ENCODE measurements at places on chromosomes 4 and X. TPM values are rescaled to one million over a fixed set of nuclear protein-coding genes. Genes with fewer than 3 reads are reported as not detected.

GRCh38 chrX:40878766-40879165 is 143.4 kb upstream of the MED14 start:
- H3K27ac ChIP-seq = no peak overlapping the region
- DNase-seq = no peak

Gene PDGFRA
- not detected for total RNA-seq

GRCh38 chrX:39957816-39958566 is 139.8 kb downstream of the BCOR start:
- H3K4me1 ChIP-seq = peaks cover 9% of the 10 kb centered on the region
- no peaks in the 10 kb centered on the region for H3K27me3 ChIP-seq
- DNase-seq = no peak
- H3K36me3 ChIP-seq = no peaks in the 10 kb centered on the region

Gene GUCY1A1
- 0.87 TPM for total RNA-seq

Gene TIGD4
- 0.53 TPM for total RNA-seq

Gene CAPN6
- not detected for total RNA-seq

Gene CXCL8
- total RNA-seq = 0.80 TPM
